ENCODE measurements at places on chromosomes 13 and 19.

GRCh38 chr13:94640721-94641120 is 39.1 kb downstream of the GPR180 start:
- DNase-seq, result peak; percentile 38

DNA sequence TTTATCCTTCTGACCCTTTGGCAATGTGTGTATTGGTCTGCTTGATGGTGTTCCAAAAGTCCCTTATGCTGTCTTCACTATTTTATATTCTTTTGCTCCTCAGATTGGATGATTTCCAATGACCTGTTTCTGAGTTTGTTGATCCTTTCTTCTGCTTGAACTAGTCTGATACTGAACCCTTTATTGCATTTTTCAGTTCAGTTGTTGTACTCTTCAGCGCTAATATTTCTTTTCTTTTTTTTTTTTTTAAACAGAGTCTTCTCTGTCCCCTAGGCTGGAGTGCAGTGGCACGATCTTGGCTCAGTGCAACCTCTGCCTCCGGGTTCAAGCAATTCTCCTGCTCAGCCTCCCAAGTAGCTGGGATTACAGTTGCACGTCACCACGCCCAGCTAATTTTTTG is 12.6 kb upstream of the ZNF566 start:
- DNase-seq, result no peak

DNA sequence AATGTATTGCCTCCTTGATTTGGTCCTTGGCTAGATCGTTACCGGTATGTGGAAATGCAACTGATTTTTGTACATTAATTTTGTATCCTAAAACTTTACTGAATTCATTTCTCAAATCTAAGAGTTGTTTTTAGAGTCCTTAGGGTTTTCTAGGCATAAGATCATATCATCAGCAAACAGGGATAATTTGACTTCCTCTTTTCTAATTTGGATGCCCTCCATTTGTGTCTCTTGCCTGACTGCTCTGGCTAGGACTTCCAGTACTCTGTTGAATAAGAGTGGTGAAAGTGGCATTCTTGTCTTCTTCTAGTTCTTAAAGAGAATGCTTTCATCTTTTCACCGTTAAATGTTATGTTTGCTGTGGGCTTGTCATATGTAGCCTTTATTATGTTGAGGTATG is 12.0 kb upstream of the CYP2A13 start:
- no peak for DNase-seq

DNA sequence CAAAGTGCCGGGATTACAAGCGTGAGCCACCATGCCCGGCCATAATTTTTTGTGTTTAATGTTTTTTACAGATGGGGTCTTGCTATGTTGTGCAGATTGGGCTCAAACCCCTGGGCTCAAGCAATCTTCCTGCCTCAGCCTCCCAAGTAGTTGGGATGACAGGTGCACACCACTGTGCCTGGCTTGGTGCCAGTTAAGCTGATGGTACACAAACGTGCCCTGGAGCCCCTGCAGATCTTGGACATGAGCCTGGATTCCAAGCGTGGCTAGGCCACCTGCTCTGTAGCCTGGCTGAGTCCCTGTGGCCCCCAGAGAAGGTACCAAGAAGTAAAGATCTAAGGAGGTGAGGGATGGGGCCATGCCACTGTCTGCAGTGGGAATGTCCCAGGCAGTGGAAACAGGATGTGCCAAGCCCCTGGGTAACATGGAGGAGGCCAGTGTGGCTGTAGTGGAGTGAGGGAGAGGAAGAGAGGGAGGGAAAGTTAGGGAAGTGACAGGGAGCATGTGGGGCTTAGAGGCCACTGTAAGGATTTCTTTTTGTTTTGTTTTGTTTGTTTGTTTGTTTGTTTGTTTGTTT is 7.0 kb downstream of the PRODH2 start:
- no peak for DNase-seq

GRCh38 chr13:46753917-46754316 is 43.0 kb downstream of the ESD start:
- DNase-seq, result no peak

- DNase-seq, result peak; percentile 31
Measured at GRCh38 chr13:107730813-107731212, 484.5 kb downstream of the LIG4 start.

DNA sequence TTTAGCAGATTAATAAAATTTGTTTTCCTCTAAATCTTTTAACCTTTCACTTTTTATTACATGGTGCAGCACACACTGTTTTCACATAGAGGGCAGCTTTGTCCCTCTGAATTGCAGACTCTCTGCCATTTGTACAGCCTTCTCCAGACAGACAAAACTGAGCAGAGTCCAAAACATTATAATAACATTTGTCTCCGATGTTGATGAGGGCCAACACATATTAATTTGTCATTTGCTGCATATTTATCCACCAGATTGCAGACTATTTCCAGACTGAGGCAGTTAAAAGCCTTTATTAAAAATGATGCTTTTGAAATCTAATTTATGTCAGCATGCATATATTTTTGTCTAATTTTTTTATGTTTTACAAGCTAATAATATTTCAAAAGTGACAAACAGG is 1251.9 kb upstream of the SLC10A2 start:
- peak; percentile 49 for DNase-seq

- DNase-seq, result no peak
Measured at GRCh38 chr19:5253406-5254110, 87.1 kb downstream of the PTPRS start.

DNA sequence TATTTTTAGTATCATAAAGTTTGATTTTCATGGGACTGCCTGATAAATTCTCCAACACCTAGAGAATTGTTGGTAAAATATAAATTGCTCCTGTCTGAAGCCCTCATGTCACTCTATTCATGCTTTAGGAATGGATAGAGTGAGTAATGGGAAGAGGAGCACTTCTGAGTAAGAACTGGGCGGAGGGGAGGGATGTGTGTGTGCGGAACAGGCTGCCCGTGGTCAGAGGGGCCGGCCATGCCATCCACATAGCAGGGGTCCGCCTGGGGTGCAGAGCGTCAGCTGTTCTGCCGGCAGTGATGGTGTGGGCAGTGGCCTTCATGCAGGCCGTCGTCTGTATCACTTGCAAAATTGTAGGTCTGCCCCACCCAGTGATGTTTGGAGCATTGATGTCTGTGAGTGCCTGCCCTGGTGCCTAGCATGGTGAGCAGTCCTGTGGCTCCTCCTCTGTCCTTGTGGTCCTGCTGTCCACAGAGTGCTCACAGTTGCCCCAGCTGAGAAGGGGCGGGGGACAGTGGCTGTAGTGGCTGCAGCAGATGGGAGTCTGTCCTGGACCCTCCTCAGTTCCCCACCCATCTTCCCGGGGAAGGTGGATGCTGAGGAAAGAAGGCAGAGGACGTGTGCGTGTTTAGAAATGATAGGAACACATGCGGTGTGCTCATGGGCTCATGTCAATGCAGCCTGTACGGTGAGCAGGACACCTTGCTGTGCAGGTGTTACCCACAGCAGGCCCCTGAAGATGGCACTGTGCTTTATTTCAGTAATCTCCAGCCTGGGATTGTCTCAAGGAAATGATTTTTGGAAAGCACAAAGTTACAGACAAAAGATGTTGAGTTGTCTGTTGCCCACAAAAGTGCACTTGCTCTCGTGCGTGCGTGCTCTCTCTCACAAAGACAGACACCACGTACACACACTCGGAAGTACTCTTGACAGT is 49.4 kb upstream of the TEX29 start:
- peak; percentile 36 for DNase-seq

DNA sequence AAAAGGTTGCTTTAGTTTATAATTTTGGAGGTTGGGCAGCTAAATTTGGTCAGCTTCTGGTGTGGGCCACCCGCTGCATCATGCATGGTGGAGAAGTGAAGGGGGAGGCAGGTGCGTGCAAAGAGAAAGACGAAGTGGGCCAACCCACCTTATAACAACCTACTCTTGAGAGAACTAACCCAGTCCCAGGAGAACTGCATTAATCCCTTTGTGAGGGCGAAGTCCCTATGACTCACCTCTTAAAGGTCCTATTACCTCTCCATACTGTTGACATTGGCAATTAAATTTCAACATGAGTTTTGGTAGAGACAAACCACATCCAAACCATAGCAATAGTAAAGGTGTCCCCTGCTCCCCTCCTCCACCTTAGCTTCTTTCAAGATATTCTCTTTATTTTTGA is 7.7 kb upstream of the FGF9 start:
- no peak for DNase-seq

- DNase-seq, result no peak
Measured at GRCh38 chr13:110676595-110677587, 29.0 kb downstream of the CARS2 start.

DNA sequence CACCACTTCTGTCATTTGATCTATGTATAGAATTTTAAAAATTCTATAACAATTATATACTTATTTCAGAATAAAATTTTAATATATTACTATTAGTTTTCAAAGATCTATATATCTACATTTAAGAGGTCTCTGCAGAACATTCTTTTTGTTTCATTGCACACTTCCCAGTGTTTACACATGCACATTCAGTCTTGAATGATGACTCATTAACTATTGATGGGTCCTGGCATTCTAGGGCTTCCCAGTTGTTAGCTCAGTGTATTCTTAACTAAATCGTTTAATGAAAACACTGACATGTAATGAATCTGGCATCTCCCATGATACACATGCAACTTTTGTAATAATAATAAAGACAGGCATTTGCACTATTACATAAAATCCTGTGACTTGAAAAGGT is 324.6 kb downstream of the KLF12 start:
- peak; percentile 19 for DNase-seq

GRCh38 chr19:23802290-23802689 is 43.6 kb upstream of the ZNF681 start:
- DNase-seq, result no peak

GRCh38 chr19:10005632-10006334 is 4.5 kb downstream of the COL5A3 start:
- no peak for DNase-seq

GRCh38 chr13:69101841-69102240 is 1005.8 kb upstream of the ATXN8OS start:
- no peak for DNase-seq

DNA sequence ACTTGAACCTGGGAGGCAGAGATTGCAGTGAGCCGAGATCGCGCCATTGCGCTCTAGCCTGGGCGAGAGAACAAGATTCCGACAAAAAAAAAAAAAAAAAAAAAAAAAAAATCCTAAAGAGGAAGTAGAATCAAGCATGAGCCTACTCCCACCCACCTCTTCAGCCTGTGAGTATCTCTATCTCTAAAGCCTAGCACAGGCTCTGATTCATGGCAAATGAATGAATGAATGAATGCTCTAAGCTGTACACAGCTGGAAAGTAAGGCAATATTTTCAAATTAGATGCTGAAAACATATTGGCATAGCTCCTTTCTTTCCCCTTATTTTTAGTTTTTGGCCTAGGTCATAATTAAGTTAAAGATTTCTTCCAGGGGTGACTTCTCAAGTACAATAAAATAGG is 35.7 kb upstream of the FAM216B start:
- no peak for DNase-seq

DNA sequence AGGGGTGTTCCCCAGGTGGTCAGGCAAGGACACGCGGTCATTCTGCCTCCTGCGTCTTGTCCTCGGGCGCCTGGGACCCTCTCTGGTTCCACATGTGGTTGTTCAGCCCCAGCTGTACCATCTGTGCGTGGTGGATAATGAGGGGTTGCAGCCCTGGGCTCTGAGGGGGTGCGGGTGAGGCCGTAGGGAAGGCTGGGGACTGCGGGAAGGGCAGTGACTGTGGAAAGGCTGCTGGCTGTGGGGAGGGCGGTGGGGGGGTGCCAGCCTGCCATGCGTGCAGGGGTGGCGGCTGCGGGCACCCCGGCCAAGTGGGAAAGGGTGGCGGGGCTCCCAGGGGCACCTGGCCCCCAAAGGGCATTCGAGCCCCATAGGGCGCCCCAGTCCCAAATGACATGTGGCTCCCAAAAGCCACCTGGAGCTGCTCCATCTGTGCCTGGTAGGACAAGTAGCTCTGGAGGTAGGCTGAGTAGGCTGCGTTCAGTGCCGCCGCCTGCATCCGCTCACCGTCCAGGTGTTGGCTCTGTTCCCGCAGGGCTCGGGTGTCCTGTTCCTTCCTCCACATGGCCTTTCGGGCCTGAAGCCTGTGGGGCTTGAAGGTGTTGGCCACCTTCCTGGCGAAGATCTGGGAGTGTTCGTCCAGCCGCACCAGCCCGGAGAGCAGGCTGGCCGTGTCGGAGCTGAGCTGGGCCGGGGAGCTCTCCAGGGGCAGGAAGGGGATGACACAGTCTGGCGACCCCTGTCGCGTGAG is 15.1 kb downstream of the TICAM1 start:
- no peak for DNase-seq

GRCh38 chr19:38912600-38913514 is 871 bp upstream of the CCER2 start:
- DNase-seq, result no peak

DNA sequence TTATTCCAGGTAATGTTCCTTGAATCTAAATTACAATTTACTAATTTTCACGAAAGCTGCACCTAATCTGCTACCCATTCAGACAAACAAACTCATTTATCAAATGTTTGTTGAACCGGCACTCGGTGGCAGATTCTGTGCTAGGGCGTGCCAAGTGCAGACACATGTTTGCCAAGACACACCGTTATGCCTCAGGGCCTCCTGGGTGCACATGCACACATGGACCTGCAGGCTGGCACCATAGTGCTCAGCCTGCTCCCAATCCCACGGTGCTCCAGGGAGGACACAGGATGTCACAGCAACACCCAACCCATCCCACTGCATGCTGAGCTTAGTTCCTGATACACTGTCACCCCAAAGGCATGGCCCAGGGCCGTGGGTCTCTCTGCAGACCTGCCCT is 7.7 kb downstream of the SCGB2B2 start:
- no peak for DNase-seq

DNA sequence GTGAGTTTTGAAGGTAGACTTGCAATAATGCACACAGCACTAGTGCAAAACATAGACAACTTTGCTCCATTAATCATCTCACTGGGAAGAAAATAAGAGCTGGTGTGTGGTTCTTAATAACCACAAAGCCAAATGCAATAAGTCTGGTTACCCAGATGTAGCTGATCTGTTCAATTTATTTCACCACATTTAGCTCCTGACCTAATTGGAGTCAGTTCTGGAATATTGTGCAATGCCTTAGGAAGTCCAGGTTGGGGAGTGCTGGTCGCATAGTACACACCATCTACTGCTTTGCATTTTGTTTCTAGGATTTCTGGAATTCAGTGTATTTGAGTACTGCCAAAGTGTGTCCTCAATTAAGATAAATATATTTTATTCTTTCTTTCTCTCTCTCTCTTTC is 483.3 kb upstream of the SPRY2 start:
- peak; percentile 23 for DNase-seq

DNA sequence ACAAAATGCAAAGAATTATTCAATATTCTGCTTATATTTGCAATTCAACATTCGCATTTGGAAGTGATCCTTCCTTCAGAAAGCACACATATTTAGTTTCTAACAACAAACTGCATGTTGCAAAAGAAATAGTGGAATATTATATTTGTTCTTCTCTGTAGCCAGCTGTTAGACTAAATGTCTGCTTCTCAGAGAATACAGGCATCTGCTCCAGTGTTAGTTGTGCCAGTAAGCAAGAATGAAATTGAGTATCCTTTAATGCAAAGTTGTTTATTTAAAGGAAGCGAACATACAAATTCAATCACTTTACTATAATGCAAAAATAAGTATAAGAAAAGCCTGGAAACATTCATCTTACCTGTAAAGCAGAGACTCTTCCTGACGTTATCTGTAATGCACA is 663 bp downstream of the SLITRK6 start:
- no peak for DNase-seq

GRCh38 chr13:101417043-101417406 is 717 bp upstream of the NALCN start:
- DNase-seq, result peak; percentile 60

GRCh38 chr13:50527188-50527587 is 316.3 kb downstream of the DLEU7 start:
- no peak for DNase-seq
